ENCODE measurements at places on chromosomes 2 and 18. TPM values are rescaled to one million over a fixed set of nuclear protein-coding genes. Genes with fewer than 3 reads are reported as not detected.

IL36RN gene
- not detected for total RNA-seq

INPP5D gene
- 79.2 TPM for total RNA-seq

COPS8 gene
- 97.1 TPM for total RNA-seq

SRD5A2 gene
- total RNA-seq = 0.64 TPM

DNAH6 gene
- 7.8 TPM for total RNA-seq

TANC1 gene
- 84.1 TPM for total RNA-seq

TMEM150A gene
- total RNA-seq = 42.4 TPM

DSC1 gene
- not detected for total RNA-seq

MOGAT1 gene
- 0.26 TPM for total RNA-seq

Data from endothelial cell (in vitro differentiated cells).